Calu3 (cell line): ENCODE measurements at places on chromosomes 11 and 22. TPM values are rescaled to one million over a fixed set of nuclear protein-coding genes. Genes with fewer than 3 reads are reported as not detected.

DNA sequence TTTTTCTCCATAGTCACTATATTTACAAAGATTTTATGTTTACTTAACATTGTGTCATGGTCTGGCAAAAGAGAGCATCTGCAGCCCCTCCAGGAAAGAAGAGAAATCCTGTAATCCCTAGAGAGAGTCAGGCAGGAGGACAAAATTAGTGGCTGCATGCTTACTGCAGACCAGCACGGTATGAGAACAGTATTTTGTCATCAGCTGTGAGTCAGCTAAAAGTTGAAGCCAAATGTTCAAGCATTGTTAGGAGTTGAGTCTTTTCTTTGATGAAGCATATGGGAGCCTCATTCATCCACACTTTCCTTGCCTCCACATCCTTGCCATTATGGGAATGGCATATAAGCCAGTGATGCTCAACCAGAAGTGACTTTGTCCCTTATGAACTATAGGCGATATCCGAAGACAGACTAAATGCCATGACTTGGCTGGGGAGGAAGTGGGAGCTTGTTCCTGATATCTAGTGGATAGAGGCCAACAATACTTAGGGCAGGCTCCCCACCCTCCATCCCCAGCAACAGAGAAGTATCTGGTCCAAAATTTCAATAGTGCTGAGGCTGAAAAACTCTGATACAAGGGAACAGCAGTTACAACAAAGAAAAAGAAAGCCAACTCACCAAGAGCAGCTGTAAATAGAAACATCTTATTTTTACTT lies 112.0 kb upstream of the OR5AK2 start:
- DNase-seq, result no peak

Gene OR6T1
- total RNA-seq, result not detected in 2 replicates

- DNase-seq, result no peak
Observed at GRCh38 chr11:116888024-116888423, 50.6 kb upstream of the APOA1 start.

- DNase-seq, result no peak
Observed at GRCh38 chr22:31625661-31626426, 36.2 kb downstream of the PISD start.

GRCh38 chr11:112617977-112618826 lies 343.0 kb upstream of the NCAM1 start:
- DNase-seq, result no peak

DNA sequence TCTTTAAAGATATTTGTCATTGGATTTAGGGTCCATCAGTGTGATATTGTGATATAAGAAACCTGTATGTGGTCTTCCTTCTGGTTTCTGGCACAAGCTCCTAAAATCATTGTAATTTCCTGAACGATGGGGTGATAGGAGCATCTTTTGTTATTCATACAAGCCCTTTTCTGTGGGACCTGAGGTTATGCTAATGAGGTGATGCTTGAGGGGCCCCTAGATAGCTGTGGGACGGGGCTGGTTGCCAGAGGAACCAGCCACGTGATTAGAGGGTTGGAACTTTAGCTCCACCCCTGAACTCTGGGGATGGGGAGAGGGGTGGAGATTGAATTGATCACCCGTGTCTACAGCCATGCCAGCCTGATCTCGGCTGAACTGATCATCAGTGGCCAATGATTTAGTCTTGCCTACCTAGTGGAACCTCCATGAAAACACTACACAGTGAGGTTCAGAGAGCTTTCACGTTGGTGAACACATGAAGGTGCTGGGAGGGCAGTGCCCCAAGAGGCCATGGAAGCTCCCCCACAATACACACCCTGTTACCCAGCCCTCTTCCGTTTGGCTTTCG lies 62.8 kb downstream of the BCR start:
- DNase-seq, result no peak

DNA sequence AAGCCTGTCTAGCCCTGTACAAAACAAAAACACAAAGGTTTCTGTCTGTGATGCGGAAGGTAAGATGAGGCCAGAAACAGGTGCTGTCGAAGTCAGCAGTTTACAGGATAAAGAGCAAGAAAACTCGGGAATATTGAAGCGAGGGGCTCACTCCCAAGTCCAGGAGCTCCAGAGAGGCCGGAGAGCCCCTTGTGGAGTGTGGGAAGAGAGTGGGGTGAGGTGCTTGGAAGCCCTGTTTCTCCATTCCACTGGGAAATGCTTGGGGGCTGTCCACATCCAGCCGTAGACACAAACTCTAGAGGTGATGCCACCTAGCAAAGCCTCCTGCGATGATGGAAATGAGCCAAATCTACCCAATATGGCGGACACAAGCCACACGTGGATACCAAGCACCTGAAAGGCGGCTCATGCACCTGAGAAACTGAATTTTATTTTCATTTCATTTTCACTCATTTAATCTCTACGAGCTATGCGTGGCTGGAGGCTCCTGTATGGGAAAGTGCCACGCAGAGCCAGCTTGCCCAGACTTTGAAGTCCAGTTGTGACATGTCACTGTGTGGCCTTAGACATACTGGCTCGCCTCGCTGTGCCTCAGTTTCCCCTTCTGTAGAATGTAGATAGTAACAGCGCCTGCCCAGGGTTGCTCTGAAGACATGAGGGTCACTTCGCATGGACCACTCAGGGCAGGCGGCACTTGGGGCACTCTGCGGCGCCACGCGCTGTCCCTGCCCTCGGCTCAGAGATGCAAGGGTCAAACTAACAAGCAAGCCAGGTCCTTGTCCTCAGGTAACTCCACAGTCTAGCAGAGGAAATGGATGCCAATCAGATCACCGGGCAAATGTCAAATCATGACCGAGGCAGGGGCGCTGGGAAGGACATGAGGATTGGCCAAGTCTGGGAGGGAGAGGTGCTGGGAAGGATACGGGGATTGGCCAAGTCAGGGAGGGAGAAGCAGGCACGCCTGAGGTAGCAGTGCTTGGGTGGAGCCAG lies 684.7 kb downstream of the TBC1D22A start:
- DNase-seq, result no peak

Gene SERPIND1
- total RNA-seq, result not detected in 2 replicates

- no peak for DNase-seq
Observed at GRCh38 chr11:9646324-9646723, 17.6 kb upstream of the SWAP70 start.

Gene RBM7
- 22.0 and 26.4 TPM in 2 replicates for total RNA-seq

DNA sequence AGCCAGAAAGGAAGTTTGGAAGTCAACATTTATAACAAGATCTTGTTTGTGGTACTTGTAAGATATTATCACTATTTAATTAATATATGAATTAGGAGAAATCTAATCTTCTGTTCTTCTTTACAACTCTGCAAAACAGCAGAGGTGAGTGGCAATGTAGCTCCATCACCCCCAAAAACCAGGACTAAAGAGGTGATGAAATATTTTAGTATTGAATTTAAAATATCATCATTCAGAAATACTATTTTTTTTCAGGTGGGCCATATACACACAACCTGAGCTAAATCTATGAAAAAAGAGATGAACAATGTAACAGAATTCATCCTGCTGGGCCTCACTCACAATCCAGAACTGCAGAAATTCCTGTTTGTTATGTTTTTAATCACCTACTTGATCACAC lies at the start of gene OR4C45:
Gene OR4C45 (plus strand): TSS at position 301 of the 400 bp plus-strand sequence.
- DNase-seq, result no peak

Gene CAPN1
- total RNA-seq, result 288 and 314 TPM in 2 replicates

Gene GTPBP1
- 79.1 and 91.4 TPM in 2 replicates for total RNA-seq

DNA sequence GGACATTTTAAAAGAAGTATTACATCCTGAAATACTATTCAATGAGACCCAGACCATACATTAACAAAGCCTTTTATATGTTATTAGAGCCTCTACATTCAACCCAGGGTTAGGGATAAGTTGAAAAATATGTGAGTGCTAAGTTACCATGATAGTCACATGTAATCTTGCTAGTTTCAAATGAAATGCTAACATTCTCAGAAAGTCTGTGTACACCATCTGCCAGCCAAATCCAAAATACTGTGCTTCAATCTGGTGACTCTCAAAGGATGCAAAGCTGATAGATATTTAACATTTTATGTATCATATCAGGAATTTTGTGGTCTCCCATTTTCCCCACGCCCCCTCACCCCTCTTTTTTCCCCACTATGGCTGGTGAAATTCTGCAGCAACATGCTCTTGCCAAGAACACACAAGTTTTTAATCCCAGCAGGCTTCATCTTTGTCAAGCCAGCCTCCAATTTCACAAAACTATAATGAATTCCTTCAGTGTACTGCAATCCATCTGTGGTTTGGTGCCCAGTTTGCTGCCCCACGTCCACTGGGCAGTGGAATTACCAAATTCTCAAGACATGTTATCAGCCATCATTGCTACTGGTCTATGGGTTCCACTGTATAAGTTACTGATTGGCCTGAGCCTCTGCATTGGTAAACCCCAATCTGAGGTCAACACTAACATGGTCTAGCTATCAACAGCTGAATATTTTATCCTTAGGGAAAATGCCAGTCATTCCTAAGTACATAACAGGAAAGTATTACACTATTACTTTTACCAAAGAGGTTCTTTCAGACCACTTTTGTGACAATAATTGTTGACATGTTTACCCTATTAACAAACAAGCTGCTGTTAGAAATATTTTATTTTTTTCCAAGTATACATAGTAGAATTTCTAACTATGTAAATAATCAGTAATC lies 1.5 kb upstream of the PICALM start:
- DNase-seq, result no peak

Gene CNTF
- 4.3 and 5.2 TPM in 2 replicates for total RNA-seq

DNA sequence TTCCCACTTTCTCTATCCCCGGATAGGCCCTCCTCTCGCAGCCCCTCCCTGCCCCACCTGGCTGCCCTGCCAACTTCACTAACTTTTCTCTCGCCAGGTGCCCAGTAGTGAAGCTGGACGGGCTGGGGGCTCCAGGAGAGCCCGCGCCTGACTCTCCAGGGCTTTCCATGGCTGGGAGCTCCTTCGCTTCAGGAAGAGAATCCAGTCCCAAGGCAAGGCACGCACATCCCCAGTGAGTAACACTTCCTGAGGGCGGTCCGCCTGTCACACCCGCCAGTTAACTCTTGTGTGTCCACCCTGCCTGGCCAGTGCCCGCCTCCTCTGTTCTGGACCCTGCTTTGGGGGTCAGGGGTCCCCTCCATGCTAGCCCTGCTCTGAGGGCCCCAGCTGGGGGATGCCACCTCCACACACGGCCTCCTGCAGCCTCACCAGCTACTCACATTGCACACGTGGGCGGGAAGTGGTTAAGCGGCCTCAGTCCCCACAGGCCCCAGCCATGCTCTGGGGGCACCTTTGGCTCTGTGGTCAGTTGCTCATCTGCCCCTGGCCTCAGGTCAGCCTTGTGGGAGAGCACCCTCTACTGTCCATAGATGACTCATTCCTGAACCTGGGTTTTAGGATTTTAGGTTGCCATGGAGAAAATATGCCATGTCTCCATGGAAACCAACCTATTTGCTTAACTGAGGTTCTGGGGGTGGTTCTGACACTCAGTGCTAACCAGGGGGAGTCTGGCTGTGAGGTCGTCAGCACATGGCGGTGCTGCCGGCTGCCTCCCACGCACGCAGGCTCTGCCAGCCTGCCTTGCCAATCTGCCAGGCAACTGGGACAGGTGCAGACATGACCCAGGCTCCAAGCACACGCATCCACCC lies at the start of gene RIN1:
Gene RIN1 (minus strand): TSS at position 201 of the 869 bp plus-strand sequence. CDS start 32 bp downstream, at position 169.
- peak; percentile 76 for DNase-seq

GRCh38 chr11:85762226-85762625 lies 48.7 kb downstream of the SYTL2 start:
- no peak for DNase-seq

Gene OR10D3
- total RNA-seq, result not detected in 2 replicates

GRCh38 chr22:31206896-31207687 lies 5.0 kb upstream of the LIMK2 start:
- peak; percentile 77 for DNase-seq

- no peak for DNase-seq
Observed at GRCh38 chr11:4118107-4118506, 23.5 kb downstream of the RRM1 start.

DNA sequence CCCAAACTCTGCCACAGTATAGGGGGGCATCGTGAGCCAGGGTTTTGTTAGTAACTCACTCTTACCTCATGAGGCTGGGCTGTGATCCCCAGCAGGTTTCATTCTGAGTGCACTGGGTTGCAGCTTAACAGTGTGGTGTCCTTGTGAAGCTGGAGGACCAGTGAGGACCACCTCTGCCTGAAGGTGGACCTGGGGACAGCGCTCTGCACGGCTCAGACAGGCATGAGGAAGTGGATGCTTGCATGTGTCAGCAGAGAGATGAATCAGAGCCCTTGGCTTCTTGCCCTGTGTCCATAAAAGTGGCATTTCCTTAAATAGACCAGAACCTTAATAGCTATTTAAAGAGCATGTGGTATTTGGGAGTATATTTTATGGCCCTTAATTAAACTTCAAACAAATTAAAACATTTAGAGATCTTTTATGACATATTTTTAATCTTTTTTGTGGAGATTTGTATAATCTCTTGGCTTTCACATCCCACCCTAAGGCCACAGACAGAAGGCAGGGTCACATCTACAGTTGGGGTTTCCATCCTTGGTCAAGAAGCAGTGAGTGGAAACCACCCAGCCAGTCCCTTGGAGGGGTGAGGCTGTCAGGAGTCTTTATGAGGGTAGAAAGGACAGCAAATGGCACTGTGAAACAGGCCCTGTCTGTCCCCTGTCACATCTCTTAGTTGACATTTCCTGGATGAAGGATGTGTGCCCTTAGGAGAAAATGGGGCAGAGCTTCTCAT lies 24.8 kb upstream of the ADORA2A start:
- peak; percentile 82 for DNase-seq

Gene CCDC88B
- 7.6 and 8.2 TPM in 2 replicates for total RNA-seq

DNA sequence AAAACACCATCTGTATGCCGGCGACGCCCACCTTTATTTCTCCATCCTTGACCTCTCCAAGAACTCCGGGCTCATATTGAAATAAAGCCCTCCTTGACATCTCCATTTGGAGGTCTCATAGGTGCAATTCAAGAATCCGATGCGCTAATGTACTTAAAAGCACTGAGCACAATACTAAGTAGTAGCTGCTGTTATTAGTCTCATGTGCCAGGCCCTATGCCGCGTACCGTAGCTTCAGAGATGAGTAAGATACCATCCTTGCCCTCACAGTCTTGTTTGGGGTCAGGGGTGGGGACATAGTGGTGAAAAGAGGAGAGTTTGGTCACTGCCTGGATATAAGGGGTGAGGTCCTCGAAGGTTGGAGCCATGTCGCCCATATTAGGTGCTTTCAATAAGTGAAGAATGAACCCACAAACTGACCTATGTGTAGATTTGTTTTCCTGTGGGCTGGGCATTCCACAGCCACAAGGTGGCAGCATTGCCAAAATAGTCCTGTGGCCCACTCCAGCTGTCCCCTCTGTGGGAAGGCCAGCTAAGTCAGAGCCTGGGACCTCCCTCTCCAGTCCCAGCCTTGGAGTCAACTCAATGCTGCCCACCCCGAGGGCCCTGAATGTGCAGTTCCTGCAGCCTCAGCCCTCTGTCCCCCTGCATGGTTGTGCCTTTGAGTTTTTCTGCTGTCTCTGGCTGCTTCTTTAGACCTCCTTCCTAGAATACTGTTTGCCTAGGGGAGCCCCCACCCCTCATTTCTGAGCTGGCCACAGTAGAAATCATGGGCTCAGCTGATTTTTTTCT lies 6.5 kb downstream of the DCPS start:
- peak; percentile 76 for DNase-seq

DNA sequence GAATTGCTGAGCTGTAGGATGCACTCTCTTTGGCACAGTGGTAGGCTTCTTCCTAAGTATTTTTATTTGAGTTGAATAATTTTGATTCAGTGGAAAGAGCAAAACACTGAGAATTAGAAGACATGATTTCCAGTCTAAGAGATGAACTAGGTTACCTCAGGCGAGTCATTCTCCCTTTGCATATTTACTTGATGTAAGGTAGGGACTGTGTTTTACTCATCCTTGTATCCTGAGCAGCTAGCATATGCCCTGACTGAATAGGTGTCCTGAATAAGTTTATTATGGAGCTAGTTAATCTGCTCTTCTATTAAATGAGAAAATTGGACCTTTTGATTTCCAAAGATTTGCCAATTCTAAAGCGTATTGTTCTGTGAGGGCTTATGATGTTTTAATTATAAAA lies 50.7 kb downstream of the STIM1 start:
- no peak for DNase-seq

GRCh38 chr22:26474682-26475081 lies 8.9 kb downstream of the HPS4 start:
- no peak for DNase-seq

Gene IGSF9B
- total RNA-seq, result 10.2 and 13.2 TPM in 2 replicates
